NCI-H345 (cell line): ENCODE measurements at places on chromosomes 12 and 14.
A peak's percentile ranks its signal among the peaks of the same experiment; 100 is the strongest.

GRCh38 chr12:104964167-104964855 lies 6.2 kb upstream of the SLC41A2 start:
- peak; percentile 68 for DNase-seq

- no peak for DNase-seq
These were observed 34.4 kb downstream of the TTC7B start for GRCh38 chr14:90781876-90782275.

GRCh38 chr12:31008961-31009840 lies 64.5 kb upstream of the DDX11 start:
- DNase-seq, result no peak

DNA sequence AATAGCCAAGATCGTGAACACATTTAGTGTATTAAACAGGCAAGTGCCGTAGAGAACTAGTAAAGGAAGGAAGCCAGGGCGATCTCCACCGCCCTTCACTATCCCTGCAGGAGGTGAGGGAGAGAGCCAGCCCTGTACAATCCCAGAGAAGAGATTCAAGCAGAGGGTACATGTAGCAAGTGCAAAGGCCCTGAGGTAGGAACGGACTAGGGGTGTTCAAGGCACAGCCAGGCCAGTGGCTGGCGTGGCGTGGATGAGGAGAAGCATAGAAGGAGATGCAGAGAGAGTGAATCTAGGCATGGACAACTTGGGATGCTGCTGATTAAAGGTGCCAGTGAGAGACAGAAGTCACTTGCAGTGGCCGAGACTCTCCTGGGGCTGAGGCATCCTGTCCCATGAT lies 39.1 kb upstream of the ESRRB start:
- no peak for DNase-seq

DNA sequence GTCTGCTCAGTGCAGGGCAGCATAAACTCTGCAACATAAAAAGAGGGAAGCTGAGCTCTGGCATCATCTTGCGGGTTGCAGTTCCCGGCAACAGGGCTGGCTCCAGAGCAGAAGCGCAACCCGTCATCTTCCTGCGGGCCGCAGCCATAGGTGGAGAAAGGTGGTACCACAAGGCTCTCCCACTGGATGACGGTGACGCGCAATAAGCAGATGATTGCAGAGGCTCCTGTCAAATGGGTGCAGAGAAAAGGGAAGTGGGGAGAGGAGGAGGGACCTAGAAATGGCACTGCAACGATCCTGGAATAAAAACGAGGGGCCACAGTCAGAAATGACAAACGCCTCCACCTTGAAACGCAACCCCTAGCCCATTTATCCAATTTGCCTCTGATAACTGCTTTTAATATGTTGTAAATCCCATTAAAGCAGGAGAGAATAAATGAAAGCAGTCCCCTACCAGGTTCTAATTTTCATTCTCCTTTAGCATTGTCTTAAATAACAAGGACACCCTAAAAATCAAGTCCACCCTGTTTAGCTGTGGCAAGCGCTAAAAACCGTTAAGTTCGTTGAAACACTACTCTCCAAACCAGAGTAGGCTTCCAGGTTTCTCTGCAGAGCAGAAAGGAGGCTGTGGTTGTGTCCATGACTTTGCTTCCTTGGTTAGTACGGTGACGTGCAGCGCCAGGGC lies 30.9 kb upstream of the TUBA1C start:
- DNase-seq, result peak; percentile 83

DNA sequence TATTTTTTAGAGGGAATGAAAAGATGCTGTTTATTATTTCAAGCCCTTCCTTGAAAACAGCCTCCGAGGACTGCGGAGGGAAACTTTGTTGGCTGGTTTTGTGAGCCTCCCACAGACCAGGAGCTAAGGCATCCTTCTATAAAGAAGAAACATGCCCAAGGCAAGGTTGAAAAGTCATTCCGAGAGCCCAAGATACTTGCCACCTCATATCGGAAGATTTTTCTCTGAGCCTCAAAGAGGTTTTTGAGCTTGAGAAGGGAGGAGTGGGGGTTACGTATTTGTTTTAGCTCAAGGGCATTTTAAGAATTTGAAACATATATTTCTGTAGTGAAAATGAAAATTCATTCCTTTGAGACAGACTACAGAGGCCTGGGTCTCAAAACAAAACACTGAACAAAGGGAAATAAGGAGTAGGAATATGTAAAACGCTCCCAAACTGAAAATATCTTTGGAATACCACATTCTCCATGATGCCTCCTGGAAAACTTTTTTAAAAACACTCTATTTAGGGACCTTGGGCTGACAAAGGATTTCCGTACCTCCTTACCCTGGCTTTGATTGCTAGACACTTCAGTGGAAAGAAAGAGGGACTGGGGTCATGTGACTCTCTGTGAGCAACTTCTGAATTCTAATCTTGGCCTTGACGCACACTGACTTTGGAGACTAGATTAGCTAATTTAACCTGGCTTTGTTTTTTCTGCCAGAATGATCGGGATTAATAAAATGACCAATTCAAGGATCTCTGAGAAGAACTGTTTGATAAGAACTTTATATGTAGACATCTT lies 180.9 kb downstream of the SRGAP1 start:
- DNase-seq, result no peak

DNA sequence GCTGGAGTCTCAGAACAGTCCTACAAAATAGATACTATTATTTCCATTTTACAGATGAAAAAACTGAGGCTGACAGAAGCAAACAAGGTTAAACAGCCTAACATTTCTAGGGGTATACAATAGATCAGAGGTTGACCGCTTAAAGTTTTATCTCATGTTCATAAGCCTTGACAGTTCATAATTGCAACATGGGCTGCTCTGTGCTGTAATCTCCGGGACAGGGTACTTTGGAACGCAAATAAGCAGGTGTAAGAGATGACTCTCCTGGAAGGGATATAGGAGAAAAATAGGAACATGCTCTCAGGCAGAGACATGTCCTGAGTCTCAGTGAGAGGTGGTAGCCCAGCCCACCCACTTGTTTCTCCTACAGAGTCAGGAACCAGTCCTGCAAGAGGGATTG lies 72.8 kb upstream of the RBM19 start:
- no peak for DNase-seq

GRCh38 chr12:94777936-94778335 lies 127.6 kb upstream of the TMCC3 start:
- DNase-seq, result no peak

- peak; percentile 5 for DNase-seq
These were observed 276.7 kb upstream of the SRRM4 start for GRCh38 chr12:118704527-118705241.

DNA sequence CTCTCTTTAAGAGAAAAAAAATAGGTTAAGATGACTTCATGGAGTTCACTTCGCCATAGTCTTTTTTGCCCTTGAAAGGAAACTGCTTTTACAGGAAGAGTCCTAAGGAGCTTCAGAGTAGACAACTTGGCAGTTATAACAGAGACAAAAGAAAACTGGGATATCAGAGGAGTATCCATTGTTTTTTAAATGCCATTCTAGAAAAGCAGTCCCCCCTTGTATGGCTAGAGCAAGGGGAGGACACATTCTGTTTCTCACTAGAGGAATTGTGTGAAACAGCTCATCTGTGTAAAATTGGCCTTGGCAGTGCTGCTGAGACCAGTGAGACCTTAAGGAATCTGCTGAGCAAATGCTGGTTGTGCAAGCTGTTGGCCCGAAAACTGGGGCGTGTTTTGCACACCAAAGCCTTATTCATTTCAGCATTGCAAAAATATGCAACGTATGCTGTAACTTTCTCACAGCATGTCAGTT lies 128.0 kb downstream of the GPR135 start:
- DNase-seq, result no peak

DNA sequence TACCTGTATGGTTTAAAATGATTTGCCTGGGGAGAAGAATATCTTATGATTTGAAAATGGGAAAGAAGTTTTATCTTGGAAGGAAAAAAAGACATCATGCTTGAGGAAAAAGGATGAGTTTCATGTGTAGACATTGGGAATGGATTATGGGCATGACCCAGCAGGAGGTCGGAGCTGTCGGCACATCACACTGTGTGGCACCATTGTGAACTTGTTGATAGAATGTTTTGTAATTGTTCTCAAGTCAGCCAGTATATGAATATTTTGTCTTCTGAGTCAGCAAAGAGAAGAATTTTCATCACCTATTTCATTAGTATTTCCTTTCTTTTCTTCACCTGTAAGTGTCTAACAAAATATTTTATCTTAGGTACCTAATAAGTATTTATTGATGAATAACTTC lies 60.0 kb upstream of the HMGA2 start:
- no peak for DNase-seq

GRCh38 chr12:127133675-127134335 lies 1133.2 kb upstream of the TMEM132C start:
- DNase-seq, result no peak

DNA sequence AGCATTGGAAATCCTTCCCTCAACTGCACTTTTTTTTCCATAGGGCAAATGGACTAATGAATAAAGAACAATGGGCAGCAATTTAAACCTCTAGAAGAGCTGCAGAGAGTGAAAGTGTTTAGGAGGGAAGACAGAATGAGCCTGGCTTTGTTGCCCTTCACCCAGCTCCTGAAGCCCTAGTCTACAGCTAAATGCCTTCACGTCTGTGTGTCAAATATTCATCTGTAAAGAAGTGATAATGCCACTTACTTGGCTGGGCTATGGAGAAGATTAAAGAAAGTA lies 45.6 kb downstream of the FLRT2 start:
- DNase-seq, result no peak

DNA sequence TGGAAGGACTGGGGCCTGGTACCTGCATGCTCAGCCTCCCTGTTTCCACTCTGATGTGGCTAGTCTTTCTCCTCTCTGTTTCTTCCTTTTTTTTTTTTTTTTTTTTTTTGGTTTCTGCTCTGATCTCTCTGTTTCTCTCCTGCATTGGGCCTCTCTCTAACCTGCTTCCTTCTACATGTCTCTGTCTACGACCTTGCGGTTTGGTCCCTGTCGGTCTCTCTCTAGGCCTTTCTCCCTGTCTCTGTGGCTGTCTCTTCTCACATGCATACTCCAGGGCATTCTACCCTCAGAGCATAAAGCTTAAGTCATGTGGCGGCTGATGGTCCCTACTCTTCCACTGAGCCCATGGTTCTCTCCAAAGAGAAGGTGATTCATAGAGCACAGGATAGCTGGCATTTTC lies 1096.6 kb downstream of the BCL11B start:
- DNase-seq, result no peak

- peak; percentile 78 for DNase-seq
These were observed 91.1 kb downstream of the IRF2BPL start for GRCh38 chr14:76937181-76938091.

DNA sequence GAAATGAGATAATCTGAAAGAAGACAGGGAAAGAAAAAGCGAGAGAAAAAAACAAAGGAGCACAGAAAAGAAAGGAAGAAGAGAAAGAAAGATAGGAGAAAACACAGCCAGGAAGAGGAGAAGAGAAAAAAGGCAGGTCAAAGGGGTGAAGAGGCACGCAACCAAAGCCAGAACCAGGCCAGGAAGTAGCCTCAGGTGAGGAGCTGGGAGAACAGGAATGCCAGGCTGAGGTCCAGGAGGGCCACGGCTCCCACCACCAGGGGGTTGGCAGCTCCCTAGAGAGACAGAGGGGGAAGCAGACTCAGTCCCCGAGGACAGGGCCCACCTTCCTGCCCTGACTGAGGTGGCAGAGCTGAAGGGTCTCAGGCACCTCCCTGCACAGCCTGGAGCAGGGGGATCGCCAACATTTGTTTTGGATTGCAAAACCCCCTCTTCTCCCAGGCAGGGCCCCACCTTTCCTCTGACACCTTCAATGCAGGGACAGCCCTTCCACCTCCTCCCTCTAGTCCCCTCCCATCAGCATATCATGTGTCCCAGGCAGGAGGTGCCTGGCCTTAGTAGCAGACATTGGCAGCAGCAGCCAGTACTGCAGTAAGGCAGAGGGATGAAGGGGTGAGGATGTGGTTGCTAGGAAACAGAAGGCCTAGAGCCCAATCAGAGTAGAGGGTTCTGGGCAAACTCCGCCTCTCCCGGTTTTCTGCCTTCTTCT lies 2.0 kb upstream of the AP1G2 start:
- DNase-seq, result peak; percentile 26

DNA sequence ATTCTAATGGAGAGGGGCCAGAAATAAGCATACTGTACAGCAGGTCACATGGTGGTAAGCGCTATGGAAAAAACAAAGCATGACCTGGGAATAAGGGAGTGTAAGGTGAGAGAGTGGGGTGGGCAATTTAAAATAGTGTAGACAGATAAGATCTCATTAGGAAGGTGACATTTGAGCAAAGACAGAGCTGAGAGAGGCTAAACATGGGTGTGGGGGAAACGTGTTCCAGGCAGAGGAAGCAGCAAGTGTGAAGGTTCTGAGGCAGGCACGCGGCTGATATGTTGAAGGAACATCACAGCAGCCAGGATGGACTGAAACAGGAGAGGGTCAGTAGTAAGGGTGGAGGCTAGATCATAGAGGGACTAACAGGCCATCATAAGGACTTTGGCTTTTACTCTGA lies 126.8 kb downstream of the SAMD4A start:
- DNase-seq, result no peak

- DNase-seq, result no peak
These were observed 21.8 kb upstream of the RTRAF start for GRCh38 chr14:51967521-51967920.

DNA sequence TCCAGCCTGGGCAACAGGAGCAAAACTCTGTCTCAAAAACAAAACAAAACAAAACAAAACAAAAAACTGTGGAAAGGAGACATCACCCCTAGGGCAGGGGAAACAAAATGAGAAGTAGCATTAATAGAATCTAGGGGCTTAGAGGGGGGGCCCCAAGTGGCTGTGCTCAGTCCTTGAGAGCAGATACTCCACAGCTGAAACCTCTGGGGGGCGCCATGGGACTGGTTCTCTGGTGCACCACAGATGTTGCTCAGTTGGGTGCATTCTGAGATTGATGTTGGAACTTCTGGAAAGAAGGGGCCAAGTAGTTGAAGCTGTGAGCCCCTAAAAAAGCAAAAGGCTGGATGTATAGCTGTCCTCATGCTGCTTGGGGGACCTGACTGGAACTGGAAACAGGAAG lies 11.8 kb upstream of the SYNE2 start:
- no peak for DNase-seq

GRCh38 chr12:63228853-63229252 lies 77.9 kb upstream of the AVPR1A start:
- DNase-seq, result no peak

DNA sequence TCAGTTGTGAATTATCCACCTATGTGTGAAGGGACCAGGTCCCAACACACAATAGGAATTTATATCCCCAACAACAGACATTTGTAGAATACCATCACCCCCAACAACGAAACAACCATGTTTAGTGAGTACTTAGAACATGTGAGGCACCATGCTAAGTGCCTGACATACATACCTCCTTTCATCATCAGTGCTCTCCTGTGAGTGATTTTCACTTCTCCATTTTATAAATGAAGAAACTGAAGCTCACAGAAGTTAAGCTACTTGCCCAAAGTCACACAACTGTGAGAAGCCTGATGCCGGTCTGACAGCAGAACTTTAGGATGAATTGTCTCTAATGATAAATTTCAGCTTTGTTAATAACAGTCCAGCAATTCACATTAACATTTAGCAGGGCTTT lies 35.4 kb downstream of the SPTB start:
- no peak for DNase-seq

GRCh38 chr12:67807814-67808213 lies 159.3 kb downstream of the DYRK2 start:
- no peak for DNase-seq
